ENCODE measurements at places on chromosomes 7 and 10.
A peak's percentile ranks its signal among the peaks of the same experiment; 100 is the strongest.

DNA sequence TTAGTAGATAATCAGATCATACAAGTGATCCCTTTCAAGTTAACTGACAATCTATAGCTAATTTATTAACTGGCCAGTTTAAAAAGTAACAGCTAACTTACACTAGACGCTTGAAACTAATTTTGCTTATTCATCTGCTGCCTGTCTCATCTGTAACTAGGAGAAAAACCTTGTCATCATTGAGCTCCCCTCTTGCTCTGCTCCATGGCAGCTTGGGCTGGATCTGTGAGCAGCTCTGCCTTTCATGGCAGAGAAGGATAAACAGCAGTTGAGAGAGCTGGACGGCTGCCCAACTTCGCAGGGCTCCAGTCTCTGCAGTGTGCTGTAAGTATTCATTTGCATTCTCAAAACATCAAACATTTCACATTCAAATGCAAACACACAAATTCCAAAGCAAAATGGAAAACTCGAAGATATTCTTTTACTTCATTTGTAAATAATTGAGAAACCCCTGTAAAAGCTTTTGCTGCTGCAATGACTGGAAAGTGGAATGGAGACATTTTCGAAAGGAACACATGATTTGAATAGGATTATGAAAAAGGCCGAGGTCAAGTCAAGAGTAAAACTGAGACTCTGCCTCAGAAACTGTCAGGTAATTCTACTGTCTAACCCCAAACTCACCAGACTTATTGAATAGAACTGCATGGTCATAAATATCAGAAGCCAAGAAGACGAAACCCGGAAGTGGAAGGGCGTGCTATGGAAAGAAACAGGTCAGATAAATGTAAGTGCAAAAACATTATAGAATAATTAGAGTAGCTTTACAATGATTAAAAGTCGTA is 17.6 kb downstream of the SLC35B4 start:
- peak; percentile 79 for DNase-seq

DNA sequence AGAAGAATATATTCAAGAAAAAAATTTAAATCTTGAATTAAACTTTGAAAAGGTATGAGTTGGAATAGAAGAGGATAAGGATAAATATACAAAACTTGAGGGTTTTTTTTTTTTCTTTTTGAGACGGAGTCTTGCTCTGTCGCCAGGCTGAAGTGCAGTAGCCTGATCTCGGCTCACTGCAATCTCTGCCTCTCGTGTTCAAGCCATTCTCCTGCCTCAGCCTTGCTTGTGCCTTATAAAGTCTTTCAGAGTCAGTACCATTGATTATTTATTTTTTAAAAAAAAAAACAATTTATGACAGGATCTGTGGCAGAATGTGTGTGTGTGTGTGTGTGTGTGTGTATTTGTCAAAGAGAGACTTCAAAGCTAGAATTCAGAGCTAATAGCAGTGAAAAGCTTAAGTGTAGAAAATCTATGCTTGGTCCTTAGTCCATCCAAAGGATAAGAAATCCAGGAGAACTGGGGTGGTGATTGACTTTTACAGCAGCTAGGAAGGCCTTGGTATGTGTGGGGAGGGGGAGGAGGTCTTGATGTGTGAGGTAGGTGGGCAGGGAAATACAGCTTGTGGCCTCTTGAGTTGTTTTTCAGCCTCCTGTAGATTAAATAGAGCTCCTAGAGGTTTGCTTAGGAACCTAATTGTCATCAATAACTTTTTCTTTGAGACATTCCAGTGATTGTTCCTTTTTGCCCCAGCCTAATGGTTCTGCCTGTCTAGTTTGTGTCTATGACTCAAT is 2.4 kb downstream of the HECTD2 start:
- DNase-seq, result no peak

DNA sequence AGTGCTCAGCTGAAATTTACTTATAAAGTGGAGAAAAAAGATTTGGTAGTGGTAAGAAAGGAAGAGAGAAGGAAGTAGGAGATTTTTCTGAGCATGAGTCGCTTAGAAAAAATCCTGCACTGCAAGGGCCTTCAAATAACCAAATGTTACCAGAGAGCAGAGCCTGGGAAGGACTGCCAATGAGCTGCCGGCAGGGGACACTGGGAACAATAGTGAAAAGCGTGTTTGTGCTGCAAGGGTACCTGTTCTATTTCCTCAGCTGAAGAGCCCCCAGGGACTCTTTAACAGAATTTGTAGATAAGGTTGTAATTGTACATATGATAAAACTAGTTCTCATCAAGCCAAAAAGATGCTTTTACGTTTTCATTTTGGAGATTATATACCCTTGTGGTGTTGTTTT is 696.3 kb upstream of the C7orf33 start:
- DNase-seq, result peak; percentile 10

DNA sequence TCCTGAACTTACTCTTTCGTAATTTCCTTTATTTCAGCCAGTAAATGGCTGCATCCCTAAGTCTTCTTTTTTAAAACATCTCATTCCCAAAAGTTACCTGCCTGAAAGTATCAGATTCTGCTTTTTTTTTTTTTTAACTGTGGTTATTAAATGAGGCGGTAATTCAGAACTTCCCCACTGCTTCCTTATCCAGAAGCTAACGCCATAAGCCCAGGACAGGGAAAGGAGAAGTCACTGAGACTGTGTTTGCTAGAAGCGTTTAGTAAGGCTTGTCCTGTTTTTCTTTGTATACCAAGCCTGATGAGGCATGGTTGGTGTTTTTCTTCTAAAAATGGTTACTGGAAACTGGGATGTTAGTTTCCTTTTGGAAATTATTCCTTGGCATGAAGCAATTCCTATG is 197.8 kb downstream of the CELF2 start:
- DNase-seq, result no peak

DNA sequence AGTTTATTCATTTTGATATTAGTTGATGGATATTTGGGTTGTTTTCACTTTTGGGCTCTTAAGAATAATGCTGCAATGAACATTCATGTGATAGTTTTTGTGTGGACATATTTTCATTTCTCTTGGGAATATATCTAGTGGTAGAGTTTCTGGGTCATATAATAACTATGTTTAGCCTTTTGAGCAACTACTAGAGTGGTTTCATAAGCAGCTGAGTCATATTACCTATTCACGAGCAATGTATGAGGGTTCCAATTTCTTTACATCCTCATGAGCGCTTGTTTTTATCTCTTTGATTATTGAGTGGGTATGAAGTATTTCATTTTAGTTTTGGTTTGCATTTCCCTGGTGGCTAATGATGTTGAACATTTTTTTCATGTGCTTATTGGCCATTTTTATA is 182.6 kb downstream of the PON1 start:
- DNase-seq, result no peak

DNA sequence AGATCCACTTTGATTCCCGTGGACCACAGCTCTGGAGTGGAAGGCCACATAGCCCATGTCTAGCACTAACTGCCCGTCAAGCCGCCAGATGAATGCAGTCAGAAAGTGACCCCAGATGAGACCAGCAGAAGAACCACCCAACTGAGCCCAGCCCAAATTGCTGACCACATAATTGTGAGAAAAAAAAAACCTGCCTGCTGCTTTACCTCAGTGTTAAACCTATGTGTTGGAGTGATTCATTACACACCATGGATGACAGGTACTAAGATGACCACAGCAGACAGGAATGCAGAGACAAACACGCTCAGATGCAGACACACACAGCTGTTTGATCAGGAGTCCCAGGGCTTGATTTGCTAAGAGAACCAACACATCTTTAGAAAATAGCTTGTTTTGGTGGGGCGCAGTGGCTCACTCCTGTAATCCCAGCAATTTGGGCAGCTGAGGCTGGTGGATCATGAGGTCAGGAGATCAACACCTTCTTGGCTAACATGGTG is 168.1 kb upstream of the PPP2R2D start:
- DNase-seq, result no peak

All from NCI-H1092 treated with DMSO at 0.1 percent for 48 hours (cell line).